NCI-H1417 treated with DMSO at 0.1 percent for 48 hours (cell line): ENCODE measurements at places on chromosomes 16 and 17.

GRCh38 chr17:35870906-35871819 is 2.5 kb upstream of the HEATR9 start:
- no peak for DNase-seq

DNA sequence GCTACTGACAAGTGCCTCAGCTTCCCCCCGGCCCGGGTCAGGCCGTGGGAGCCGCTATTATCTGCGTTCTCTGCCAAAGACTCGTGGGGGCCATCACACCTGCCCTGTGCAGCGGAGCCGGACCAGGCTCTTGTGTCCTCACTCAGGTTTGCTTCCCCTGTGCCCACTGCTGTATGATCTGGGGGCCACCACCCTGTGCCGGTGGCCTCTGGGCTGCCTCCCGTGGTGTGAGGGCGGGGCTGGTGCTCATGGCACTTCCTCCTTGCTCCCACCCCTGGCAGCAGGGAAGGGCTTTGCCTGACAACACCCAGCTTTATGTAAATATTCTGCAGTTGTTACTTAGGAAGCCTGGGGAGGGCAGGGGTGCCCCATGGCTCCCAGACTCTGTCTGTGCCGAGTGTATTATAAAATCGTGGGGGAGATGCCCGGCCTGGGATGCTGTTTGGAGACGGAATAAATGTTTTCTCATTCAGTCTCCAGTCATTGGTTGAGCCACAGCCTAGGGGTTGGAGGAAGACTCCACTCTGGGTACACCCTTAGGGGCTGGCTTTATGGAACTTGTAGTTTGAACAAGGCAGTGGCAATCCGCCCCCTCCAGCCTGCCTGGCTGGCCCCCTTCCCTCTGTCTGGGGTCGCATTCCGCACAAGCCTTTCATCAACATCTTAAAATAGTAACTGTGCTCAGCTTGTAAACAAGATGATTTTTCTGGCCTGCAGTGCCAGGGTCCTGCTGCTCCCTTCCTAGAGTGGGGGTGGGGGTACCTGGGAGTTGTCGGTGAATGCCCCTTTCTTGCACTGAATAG is 4.1 kb downstream of the SYNGR2 start:
- no peak for DNase-seq

- DNase-seq = no peak
Observed at GRCh38 chr17:74305865-74306654, 20.0 kb upstream of the KIF19 start.

GRCh38 chr17:9121186-9121820 is 100.0 kb downstream of the NTN1 start:
- no peak for DNase-seq

- DNase-seq = no peak
Observed at GRCh38 chr17:75241502-75241901, 19.9 kb downstream of the GGA3 start.

DNA sequence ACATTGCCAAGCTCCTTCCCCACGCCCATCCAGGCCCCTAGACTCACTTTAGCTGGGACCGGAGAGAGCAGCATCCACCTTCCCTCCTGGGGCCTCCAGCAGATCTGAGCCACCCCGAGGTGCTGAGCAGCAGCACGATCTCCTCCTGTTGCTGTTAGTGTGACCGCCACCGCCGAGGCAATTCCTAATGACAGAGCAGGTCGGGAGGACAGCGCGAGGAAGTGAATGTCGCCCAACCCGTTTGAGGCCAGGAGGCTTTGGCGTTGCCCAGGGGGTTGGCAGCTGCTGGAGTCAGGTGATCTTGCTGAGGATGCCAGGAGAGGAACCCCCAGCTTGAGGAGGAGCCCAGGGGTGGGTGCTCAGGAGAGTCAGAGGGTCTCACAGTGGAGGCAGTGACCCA is at the start of gene RNF222:
RNF222 (minus strand) TSS at position 192 of the 400 bp plus-strand sequence. CDS start 4,366 bp downstream, outside the sequence.
- no peak for DNase-seq

DNA sequence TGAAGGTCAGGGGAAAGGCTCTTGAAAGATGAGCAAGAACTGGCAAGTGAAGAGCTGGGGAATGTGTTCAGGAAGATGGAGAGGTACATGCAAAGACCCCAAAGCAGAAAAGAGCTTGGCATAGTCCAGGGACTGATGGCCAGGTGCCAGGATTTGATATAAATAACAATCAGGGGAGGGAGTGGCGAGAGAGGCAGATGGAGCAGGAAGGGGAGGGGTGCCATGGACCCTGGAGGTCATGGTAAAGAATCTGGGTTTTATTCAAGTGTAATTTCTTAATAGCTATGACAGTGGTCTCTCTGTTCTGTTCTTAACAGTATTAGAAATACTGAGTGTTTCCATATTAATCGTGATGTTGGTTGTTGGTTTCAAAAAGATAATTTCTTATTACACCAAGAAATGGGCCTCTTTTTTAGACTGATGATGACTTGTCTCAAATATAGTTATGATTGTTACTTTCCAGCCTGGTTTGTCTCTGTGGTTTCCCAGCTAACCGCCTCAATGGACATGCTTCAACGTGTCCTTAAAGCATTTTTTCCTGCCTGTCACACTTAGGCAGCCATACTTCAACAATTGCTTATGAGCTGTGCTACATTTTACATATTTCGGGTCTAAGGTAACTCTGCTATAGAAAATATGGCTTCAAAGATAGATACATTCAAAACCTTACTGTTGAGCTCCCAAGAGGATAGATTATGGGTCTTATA is 49.4 kb downstream of the MYH10 start:
- DNase-seq = no peak

- DNase-seq = no peak
Observed at GRCh38 chr16:65101009-65101408, 20.9 kb downstream of the CDH11 start.

DNA sequence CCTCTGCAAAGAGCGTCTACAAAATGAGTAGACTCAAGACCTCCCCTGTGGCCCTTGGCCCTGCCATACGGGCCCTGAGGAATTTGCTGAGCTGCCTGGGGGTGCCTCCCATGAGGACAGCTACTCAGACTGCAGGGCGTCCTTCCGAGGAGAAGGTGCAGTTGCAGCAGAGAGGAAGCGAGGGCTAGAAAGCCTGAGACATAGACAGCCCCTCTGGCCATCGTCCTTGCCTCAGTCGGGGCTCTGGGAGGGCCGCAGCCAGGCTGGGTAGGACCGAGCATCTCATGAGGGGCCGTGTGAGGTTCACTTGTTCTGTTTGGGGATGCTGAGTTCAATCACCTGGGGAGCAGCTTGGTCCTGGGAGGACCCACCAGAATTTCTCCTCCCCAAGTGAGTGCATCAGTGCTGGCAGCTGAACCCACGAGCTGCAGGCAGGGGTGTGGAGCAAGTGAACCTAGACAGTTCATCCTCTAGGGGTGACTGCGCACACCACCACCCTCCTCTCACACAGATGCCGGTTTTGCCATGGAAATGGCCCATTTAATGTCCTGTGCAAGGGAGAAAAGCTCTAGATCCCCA is 20.3 kb downstream of the RAB11FIP4 start:
- no peak for DNase-seq

DNA sequence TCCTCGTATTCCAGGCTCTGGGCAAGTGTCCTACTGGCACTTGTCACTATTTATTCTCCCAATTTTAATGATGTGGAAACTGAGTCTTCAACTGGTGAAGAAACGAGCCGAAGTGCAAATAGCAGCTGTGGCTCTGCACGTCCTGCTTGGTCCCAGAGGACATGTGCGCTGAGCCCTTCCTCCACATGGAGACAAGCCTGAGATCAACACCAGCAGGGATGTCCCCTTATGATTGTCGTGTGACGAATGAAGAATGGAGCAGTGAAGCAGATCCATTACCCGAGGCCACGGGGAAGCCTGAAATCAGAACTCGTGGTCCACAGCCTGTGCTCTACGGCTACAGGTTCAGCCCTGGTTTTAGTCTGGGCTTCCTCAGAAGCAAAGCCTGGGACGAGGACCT is 61.0 kb downstream of the FOXL1 start:
- DNase-seq = no peak

GRCh38 chr16:80733407-80733806 is 71.0 kb downstream of the CDYL2 start:
- no peak for DNase-seq

- DNase-seq = no peak
Observed at GRCh38 chr17:76585033-76585648, 519 bp downstream of the ST6GALNAC2 start.
